ENCODE measurements at places on chromosomes 7 and 10. TPM values are rescaled to one million over a fixed set of nuclear protein-coding genes. Genes with fewer than 3 reads are reported as not detected.

- no peak for DNase-seq
Measured at GRCh38 chr10:96287392-96288105, 16.2 kb upstream of the BLNK start.

Gene SFRP4
- not detected for total RNA-seq

DNA sequence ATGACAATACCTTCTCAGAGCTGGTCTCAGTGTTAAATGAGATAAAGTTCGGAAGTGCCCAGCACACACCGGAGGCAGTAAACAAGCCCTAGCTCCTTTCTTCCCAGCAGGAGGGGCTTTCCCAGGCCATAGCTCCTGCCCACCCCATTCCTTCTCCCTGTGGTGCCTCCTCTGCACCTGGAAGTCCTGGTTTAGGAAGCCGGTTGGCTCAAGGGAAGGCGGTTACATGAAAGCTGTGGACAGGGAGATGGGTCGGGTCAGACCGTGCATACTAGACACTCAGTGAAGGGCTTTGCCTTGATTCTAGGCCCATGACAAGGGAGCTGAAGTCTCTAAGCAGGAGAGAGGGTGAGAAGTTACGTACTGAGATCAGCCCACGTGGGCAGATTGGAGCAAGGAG lies 8.6 kb downstream of the BEND7 start:
- no peak for DNase-seq

DNA sequence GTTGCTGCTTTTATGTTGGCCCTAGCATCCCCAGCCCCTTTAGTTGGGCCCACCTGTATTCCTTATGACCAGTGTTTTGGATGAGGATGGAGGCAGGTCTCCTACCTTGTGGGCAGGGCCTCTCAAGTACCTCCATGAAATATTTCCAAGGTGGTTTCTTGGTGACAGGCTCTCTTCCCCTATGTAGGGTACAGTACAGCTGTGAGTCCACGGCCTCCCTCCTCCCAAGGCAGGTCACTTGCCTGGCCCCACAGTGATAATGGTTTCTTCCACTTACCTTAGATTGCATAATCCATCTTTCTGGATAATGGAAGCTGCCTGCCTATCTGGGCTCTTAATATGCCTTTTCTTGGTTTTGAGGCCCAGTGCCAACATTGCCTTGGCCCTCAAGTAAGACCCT lies 110.4 kb downstream of the NT5C2 start:
- no peak for DNase-seq

- no peak for DNase-seq
Measured at GRCh38 chr7:157409149-157409752, 72.4 kb downstream of the DNAJB6 start.

Gene ZRANB1
- total RNA-seq, result 18.8 TPM

Gene CCDC7
- total RNA-seq, result 51.1 TPM

DNA sequence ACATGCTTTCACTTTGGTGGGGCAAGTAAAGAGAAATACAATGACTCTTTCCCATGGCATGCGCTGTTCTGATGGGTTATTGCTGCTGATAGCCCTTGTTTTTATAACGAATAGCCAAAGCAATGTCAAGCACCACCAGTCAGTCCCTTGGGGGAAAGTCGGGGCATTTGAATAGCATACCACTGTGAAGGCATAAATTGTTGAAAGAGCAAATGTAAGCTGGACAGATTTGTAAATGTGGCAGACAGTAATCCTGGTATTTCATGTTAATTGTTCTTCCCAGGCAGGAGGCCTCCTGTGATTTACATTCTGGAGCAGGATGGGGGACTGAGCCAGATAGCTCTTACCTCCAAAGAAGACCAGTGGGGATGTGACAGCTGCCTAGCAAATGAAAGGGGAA lies 293.3 kb downstream of the ADRA2A start:
- DNase-seq, result no peak

DNA sequence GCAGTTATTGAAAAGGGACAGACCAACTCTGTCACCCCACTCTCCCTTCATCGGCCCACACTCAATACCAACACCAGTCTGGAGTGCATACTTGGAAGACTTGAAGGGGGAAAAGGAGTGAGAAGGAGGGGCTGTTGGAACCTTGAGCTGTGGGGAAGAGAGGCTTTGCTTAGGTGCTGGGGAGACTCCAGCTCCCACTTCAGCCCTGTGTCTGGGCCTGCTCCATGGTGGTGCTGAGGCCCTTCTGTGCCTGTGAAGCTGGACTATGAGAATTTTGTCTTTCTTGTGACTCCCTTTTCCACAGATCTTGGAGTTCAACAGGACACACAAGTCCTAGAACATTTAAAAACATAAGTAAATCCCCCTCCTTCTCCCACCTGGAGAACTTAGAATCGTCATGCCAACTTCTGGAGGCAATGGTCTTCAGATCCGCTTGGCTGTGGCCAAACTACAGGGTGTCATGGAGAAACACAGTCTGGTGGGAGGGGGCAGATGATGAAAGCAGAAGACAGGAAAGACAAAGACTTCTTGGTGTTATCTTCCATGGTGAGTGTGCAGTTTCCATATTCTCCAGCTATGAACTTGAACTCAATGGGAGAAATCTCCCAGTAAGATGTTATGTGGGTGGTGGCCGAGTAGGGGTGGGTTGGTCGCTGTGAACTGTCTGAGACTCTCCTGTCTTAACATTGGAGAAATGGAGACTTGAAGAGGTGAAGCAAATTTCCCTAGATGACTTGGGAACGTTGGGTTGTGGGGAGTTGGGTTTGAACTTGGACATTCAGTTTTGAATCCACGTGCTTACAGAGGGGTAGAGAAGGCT lies 18.4 kb upstream of the GIMAP8 start:
- no peak for DNase-seq

- DNase-seq, result no peak
Measured at GRCh38 chr7:74479066-74479781, 25.5 kb downstream of the GTF2IRD1 start.

GRCh38 chr7:69426705-69427104 lies 171.6 kb upstream of the AUTS2 start:
- DNase-seq, result no peak

Gene CCL26
- not detected for total RNA-seq

GRCh38 chr10:104472957-104473745 lies 119.5 kb downstream of the CFAP58 start:
- DNase-seq, result no peak

DNA sequence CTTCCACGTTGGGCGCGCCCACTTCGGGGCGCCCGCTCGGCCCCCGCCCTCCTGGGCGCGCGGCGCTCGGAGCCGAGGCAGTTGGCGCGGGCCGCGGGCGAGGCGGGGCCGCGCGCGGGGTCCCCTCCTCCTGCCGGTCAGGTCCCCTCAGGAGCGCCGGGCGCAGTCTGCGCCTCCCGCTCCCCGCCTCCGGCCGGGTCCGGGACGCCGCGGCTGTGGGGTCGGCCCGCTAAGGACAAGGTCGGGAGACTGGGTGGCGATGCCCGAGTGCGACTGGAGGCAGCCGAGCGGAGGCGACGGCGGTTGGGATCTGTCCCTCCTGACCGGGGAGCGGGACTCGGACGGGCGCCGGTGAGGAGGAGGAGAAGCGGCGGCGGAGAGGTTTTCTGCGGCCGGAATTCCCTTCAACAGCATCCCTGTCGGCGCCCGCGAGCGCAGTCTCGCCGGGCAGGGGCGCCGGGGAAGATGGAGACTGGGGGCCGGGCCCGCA lies at the start of gene ATRNL1:
Gene ATRNL1, plus strand, starts transcription at position 80 of the 490 bp plus-strand sequence. Its CDS starts 386 bp downstream, at position 466.
- DNase-seq, result no peak

- no peak for DNase-seq
Measured at GRCh38 chr10:5609952-5610616, 56.3 kb downstream of the ASB13 start.

DNA sequence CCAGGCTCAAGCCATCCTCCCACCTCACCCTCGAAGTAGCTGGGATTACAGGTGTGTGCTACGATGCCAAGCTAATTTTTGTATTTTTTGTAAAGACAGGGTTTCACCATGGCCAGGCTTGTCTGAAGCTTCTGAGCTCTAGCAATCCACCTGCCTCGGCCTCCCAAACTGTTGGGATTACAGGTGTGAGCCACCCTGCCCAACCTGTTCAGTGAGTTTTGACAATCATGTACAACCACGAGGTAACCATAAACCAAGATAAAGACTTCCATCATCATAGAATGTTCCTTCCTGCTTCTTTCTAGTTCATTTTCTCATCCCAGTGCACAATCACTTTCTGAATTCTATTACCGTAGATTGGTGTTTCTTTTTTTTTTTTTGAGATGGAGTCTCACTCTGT lies 30.5 kb upstream of the MKRN1 start:
- DNase-seq, result no peak

DNA sequence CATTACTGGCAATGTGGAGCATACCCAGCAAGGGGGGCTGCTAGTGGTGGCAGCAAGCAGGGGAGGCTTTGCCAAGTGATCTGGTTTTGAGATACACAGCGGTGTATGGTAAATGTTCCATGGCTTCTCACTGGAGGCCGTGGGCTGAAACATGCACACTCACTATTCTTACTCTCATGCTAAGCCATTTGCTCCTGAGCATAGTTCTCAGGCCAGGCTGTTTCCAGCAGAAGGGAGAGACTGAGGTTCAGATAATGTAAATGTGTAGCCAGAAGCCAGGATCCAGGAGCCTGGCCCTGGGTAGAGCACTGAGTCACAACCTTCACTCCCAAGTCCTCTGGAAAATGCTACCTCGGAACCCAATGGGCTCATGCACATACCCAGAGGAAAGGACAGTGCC lies 757.9 kb downstream of the GRID1 start:
- no peak for DNase-seq

DNA sequence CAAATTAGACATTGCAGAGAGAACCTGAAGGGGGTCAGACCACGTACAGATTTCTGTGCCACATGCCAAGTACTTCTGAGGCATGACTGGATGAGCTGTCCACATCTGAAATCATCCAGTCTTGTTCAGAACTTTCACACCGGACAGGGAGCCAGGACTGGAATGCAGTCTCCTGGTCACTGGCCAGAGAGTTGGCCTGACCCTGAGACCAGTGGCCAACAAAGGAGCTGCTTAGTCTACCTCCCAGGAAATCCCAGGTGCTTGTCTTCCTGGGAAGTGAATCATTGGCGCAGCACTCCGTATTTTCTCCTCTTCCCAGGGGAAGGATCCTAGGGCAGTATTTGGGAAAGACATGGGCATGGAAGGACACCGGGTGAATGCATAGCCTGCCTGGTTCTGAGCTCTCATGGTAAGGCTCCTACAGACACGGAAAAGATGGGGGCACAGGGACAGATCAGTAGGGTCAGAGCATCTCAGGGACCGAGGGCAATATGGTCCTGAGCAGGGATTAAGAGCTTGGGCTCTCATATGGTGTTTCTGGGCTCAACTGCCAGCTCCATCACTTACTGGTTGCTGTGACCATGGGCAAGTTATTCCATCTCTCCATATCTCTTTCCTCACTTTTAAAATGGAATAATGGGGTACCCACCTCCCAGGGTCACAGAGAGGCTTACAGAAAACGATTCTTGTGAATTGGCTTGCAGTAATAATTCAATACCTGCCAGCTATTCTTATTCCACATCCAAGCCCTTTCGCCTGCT lies 1.3 kb upstream of the SCD start:
- DNase-seq, result no peak

GRCh38 chr10:70528741-70529362 lies 50.3 kb downstream of the PALD1 start:
- DNase-seq, result no peak

Gene LIPF
- total RNA-seq, result not detected

- no peak for DNase-seq
Measured at GRCh38 chr10:11936389-11937152, 106.0 kb downstream of the UPF2 start.

DNA sequence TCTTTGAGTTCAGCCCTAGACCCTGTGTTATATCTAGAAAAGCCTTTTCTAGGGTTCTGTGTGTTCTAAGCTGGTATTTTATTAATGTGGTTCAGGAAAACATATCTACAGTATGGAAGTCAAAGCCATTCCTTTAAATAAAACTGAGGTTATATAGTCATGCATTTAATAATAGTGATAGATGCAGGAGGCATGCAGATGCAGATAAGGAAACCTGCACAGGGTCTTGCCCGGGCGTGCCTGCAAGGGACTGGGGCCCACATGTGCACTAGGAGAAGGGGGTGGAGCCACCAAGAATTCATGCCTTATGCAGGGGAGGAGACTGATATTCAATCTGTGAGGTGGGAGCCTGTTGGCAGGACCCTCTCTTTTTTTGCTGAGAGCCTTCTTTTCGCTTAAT lies 171.5 kb downstream of the PRPF18 start:
- no peak for DNase-seq

DNA sequence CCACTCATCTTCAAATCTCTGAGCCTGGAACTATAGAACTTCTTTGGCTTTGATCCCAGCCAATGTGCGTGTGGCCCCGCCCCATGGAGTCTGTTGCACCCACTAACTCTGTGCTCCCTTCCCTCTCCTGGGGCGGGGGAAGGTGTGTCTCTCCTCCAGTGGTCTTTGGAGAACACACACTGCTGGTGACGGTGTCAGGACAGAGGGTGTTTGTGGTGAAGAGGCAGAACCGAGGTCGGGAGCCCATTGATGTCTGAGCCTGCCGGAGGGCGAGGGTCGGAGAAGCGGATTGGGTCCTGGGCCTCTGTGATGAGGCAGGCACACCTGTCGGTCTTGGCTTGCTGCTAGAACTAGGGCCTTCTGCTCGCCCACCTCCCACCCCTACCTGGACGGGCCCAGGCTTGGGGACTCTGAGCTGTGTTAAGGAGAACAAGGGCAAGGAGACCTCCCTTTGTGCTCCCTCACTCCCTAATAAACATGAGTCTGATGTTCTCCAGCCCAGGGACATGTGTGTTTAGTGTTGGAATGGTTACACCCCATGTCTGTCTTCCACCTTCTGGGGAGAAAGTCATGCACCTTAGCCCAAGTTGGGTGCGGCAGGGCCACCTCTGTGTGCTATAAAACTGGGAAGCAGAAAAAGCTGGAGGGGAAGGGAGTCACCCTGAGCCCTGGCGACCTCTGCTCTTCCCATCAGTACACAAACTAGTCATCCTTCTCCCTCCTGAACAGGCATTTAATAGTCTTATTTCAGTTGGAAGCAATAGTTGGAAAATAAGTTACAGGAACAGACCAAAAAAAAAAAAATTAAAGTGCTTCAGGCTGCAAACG lies 4.6 kb downstream of the TRAPPC14 start:
- no peak for DNase-seq

DNA sequence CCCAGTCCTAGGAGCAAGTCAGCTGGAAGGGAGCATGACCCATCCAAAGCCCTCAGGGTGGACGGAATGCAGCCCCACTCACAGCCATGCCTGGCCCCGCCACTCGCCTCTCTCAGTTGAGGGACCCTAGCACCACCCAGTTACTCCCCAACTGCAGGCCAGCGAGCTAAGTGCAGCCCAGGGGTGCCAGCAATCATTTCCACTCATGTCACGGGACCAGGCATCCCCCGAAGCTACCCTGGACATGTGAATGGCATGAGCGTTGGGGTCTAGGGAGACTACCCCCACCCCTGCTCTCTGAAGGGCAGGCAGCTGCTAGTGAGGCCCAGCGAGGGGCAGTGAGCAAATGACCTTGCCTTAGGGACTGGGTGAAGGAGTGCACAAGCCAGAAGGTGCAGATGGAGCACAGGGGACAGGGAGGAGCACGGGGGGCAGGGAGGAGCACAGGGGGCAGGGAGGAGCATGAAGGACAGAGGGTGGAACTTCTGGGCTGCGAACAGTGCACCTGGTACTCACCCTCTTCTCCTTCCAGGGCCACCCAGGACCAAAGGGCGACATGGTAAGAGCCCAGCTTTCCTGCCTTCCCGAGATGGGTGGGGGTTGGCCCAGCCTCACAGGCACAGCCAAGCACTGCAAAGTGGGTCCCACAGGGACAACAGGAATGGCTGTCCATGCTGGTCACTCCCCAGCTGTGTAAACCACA lies 87.3 kb downstream of the COL13A1 start:
- no peak for DNase-seq

- no peak for DNase-seq
Measured at GRCh38 chr10:33302208-33302829, 32.1 kb downstream of the NRP1 start.

Gene MRLN
- not detected for total RNA-seq

- DNase-seq, result no peak
Measured at GRCh38 chr7:130356121-130356875, 11.7 kb downstream of the CPA5 start.

Measured in natural killer cell (primary cell).